Right ventricle myocardium superior (tissue), 1 donor: ENCODE measurements at places on chromosomes 3 and 15.

- DNase-seq: no peak
Observed at GRCh38 chr15:58900631-58901030, 32.8 kb downstream of the SLTM start.

DNA sequence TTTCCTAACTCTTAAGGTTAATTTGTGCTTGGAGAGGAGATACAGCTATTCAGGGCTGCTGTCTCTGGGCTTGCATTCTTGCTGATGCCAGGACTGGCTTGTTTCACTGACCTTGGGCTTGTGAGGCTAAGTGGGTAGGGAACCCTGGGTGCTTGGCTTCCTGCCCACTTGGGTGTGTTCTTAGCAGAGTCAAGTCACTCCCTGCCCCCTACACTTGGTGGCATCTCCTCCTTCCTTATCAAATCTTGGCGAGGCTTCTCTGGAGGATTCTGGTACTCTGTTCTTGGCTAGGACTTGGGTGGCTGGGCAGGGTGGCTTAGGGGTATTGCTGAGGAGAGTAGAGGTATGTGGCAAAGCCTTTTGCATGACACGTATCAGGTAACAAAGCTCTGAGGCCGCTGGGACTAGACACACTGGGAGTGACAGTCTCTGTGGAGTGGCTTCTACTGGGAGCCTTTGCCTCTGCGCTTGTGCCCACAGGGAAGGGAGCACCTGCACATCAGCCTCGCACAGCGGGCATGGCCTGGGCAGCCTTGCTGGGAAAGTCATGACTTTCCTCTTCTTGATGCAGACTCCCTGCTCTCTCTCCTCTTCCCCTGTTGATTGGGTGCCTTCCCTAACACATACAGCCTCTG lies 41.8 kb downstream of the CHCHD6 start:
- DNase-seq: peak; percentile 79

GRCh38 chr3:31957106-31957505 lies 24.0 kb downstream of the OSBPL10 start:
- DNase-seq: no peak

DNA sequence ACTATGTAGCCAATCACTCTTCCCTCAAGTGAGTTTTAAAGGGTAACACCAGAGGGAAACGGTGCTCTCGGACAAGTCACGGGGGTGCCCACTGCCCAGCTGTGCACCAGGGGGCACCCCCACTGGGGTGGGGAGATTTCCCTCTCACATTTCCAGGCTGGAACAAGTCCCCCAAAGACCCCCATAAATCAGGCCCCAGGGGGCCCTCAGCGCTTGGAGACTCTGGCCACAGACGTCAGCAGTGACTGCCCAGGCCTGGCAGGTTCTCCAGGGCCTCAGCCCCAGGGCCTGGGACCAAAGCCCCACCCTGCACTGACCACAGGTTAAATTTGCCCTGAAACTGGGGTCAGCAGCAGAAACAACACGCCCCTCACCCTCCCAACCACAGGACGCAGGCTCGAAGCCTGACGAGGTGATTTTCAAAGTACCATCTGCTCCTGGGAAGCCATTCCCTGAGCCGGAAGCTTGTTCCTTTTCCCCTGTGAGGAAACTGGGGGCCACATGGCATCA lies 17.0 kb downstream of the XXYLT1 start:
- no peak for DNase-seq

- DNase-seq: no peak
Observed at GRCh38 chr3:191972714-191973398, 511.9 kb downstream of the PYDC2 start.

GRCh38 chr15:39207532-39208115 lies 373.3 kb upstream of the THBS1 start:
- no peak for DNase-seq

- DNase-seq: no peak
Observed at GRCh38 chr3:177069514-177070329, 127.6 kb downstream of the TBL1XR1 start.

DNA sequence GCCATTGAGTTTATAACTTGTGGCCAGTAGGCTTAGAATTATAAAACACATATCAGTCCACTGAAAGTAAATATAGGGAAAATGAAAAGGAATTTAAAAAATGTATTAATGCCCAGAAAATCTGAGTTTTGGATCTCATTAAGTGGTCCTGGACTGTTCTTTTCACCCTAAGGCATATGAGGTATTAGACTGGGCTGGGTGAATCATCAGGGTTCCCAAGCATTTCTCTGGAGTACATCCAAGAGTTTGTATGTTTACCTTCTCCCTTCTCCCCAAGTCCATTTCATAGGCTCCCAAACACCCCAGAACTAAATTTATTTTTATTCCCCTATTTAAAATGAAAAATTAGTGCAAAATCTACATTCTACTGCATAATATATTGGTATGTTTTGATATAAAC lies 31.9 kb upstream of the SPTSSB start:
- DNase-seq: no peak

- peak; percentile 53 for DNase-seq
Observed at GRCh38 chr15:40420071-40420713, 14.6 kb downstream of the IVD start.

DNA sequence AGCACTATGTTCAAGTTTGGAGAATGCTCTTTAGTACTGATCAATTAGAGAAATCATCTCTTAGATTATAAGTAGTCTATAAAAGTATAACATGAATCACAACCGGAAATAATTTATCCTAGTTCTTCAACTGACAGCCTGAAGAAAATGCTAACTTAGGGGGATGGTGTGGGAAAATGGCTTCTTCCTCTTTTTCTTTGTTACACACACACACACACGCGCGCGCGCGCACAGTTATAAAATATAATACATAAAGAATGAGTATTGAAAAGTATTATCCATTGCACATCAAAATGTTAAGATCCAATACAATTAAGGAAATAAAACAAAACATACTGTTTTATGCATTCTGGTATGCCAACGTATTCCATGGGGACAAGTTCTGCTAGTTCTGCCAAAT lies 11.2 kb upstream of the GTF2A2 start:
- DNase-seq: no peak

- DNase-seq: no peak
Observed at GRCh38 chr3:35404571-35404970, 234.8 kb upstream of the ARPP21 start.

DNA sequence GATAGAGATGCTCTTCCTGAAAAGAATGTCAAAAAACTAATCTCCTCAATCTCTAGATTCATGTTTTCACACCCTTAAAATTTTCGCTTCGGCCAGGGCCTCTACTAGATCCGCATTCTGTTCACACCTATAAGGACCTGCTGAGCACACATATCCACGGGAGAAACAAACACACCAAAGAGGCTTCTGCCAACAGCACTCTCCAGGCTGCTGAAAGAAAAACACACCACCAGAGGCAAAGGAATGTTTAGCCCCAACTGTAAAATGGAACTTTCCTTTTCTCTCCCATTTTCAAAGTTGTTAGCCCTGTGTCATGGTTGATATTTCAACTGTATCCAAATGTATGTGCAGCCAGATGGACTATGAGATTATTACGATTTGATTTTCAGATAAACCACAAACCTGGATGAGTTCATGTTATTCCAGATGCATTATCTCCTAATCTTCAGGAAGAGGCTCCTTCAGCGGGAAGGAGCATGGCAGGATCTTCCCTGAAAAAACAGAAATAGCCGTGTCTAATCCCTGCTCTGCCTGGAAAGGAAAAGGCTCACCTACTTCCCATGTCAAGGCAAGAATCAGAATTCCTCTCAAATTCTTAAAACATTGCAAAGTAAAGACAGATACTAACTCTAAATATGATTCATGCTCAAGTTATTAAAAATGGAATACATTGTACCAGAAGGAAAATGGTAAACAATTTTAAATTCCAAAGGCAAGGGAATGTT lies 442.7 kb upstream of the NR2F2 start:
- DNase-seq: no peak

DNA sequence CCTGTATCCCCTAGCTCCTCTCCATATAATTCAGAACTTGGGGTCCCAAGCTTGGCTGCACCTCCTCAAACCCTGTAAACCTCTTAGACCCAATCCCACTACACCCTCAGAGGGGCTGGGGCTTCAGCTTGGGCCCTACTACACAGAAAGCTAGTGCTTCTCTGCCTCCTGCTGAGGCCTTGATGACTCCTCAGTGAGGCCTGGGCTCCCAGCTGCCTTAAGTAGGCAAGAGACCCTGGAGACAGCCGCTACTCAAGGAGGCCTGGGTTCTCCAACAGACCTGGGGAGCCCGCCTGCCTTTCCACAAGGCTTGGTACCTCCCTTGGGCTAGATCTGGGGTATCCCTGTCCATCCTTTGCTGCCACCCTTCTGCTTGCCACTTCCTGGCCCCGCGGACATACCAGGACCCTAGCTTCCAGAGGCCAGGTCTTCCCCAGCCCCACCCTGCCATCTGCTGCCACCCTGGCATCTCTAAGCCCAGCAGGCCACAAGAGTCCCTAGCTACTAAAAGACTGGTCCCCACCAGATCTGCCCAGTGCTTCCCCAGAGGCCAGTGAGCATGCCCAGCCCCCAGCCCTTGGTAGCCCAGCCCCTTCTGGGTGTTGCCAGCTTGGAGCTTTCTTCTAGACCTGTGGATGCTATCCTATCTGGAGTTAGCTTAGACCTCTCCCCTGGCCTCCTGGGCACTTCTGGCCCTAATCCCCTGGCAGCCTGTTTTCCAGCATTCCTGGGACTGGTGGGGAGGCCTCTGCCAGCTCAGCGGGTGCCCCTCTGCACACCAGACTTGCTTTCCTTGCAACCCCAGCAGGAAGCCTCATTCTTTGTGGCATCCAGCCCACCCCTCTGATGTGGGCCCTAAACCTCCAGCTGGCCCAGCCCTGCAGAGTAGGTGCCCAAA lies 13.7 kb downstream of the C15orf39 start:
- no peak for DNase-seq

GRCh38 chr3:67804089-67804488 lies 149.7 kb upstream of the SUCLG2 start:
- no peak for DNase-seq

DNA sequence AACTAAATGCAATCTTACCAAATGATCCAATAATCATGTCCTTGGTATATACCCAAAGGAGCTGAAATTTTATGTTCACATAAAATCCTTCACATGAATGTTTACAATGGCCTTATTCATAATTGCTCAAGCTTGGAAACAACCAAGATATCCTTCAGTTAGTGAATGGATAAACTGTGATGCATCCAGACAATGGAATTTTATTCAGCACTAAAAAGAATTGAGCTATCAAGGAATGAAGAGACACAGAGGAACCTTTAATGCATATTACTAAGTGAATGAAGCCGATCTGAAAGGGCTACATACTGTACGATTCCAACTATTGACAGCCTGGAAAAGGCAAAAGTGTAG lies 168.4 kb downstream of the PDE8A start:
- no peak for DNase-seq

DNA sequence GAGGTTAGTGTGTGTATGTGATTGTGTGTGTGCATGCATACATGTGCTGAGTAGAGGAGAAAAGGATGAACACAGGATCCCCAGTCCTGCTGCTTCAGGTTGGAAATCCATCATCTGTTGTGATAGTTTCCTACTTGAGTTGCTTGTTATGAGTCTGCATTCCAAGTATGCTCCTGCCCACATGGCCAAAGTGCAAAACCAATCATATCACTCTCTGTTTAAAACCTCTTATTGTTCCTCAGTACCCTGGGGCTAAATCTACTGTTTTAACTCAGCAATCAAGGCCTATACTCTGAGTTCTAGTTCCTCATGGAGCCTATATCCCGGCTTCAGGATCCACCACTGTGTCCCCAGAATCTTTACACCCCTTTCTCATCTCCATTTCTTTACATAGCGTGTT lies 139.9 kb upstream of the TLE3 start:
- no peak for DNase-seq

- DNase-seq: no peak
Observed at GRCh38 chr3:134991003-134991402, 195.9 kb downstream of the EPHB1 start.

DNA sequence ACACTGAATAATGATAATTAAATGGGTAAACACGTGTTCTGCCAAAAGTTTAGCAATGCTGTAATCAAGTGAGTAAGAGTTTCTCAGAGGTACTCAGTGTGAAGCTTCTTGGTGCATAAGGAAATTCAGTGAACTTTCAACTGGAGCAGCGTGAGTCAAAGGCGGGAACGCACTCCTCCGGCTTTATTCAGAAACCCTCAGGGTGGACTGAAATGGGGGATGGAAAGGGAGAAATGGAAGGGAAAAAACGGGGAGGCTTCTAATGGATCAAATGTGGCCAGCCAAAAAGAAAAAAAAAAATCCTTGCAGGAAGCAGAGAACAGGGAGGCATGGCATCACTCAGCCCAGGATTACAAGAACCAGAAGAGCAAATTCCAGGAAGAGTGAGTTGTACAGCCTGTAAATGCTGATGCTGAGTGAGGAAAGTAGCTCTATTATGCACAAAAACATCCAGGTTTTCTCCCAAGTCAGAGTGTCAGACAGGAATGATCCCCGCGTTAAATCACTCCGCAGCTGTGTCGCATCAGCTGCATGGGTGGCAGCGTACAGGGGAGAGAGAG lies 85.3 kb downstream of the ASB7 start:
- no peak for DNase-seq

- no peak for DNase-seq
Observed at GRCh38 chr3:126208182-126208581, 27.8 kb upstream of the ALDH1L1 start.

GRCh38 chr3:58474967-58475578 lies 16.8 kb upstream of the KCTD6 start:
- no peak for DNase-seq

GRCh38 chr3:34207002-34207401 lies 408.6 kb downstream of the PDCD6IP start:
- DNase-seq: no peak

GRCh38 chr3:13590841-13591520 lies 42.1 kb downstream of the FBLN2 start:
- no peak for DNase-seq

- DNase-seq: no peak
Observed at GRCh38 chr3:39479701-39480414, 12.4 kb downstream of the MOBP start.

GRCh38 chr3:8663177-8664061 lies 18.8 kb upstream of the SSUH2 start:
- peak; percentile 49 for DNase-seq

DNA sequence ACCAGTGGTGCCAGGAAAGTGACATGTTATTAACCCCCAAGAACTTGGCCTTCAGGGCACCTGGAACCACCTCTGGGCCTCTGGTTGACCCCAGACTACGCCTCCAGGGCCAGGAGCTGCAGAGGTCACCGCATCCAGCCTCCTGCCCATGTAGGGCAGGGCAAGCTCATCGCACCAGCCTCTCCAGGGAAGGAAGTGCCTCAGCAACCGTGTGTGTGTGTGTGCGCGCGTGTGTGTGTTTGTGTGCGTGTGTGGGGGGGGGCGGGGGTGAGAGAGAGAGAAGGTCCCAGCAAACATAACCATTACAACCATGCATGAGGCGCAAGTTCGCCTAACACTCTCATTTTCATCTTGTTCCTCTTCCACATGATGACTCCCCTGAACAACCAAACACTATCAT lies 31.8 kb downstream of the RAB6B start:
- no peak for DNase-seq

- DNase-seq: no peak
Observed at GRCh38 chr15:68812597-68813431, 7.9 kb downstream of the ANP32A start.

GRCh38 chr15:88707771-88708654 lies 69.2 kb downstream of the ISG20 start:
- no peak for DNase-seq
